DMS53 (cell line): ENCODE measurements at places on chromosomes 11 and 22.

GRCh38 chr22:45916515-45916914, 60.4 kb downstream of the WNT7B start:
- no peak for DNase-seq

DNA sequence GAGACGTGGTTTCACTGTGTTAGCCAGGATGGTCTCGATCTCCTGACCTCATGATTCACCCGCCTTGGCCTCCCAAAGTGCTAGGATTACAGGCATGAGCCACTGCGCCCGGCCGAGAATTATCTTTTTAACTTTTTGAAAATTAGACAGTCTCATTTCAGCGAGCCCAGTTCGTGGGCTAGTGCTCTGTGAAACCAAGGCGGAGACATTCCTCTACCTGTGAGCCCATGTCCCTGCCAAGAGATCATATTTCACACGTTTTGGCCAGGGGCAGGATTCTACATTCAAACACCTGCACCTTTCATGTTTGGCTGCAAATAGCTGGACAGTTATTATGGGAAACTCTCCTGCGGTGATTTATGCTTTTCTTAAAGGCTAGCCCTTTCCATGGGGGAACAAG, 60.3 kb downstream of the IRAG1 start:
- no peak for DNase-seq

DNA sequence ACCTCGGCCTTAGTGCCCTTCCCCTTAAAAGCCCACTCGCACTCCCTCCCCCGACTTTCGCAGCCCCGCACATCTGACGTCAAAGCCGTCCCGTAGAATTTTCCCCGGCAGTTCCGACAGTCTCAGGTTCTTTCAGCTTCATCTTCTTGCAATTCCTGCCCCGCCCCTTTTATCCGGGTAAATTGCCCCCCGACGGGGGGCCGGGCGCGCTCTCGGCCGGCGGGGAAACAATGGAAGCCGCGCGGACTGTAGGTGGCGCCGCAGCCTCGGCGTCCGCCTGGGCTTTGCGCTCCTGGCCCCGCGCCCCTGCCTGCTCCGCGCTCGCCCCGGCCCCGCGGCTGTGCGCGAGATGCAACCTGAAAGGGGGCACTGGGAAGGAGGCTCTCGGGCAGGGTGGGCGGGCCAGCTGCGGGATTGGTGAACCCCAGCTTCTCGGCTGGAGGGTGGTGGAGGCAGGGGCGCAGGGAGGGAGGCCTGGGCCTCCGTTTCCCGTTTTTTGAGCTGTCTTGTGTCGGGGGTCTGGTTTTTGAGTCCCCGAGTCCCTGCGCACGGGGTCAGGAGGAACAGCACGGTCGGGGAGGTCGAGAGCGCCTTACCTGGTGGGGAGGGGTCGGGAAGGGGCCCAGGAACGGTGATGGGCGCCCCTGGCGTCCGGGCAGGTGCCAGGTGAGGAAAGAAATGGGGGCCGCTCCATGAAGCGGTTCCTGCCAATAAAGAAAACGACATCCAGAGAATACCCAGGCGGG, 859 bp upstream of the FGF19 start:
- peak; percentile 54 for DNase-seq

GRCh38 chr11:85096939-85097338, 530.2 kb downstream of the DLG2 start:
- DNase-seq, result no peak

DNA sequence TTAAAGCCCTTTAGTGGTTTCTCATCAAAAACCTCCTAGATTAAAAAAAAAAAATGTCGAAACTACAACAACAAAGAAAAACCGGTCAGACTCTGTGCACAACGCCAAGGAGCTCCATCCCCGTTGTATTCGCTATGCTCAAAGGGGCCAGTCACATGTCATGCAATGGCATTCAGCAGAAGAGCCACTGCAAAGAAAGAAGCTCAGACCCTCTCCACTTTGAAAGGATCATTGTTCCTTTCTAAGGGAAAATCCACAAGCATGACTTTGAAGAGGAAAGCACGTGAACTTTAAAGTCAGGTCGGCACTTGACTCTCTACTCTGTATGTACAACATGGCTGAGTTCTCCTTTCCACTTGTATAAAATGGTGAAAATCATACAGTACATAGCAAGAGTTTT, 655.6 kb downstream of the ETS1 start:
- DNase-seq, result no peak

- no peak for DNase-seq
Measured at GRCh38 chr11:115267871-115268270, 236.3 kb downstream of the CADM1 start.

GRCh38 chr22:49785046-49785521, 42.6 kb downstream of the BRD1 start:
- DNase-seq, result no peak

- no peak for DNase-seq
Measured at GRCh38 chr22:27230189-27230588, 571.4 kb downstream of the MN1 start.

DNA sequence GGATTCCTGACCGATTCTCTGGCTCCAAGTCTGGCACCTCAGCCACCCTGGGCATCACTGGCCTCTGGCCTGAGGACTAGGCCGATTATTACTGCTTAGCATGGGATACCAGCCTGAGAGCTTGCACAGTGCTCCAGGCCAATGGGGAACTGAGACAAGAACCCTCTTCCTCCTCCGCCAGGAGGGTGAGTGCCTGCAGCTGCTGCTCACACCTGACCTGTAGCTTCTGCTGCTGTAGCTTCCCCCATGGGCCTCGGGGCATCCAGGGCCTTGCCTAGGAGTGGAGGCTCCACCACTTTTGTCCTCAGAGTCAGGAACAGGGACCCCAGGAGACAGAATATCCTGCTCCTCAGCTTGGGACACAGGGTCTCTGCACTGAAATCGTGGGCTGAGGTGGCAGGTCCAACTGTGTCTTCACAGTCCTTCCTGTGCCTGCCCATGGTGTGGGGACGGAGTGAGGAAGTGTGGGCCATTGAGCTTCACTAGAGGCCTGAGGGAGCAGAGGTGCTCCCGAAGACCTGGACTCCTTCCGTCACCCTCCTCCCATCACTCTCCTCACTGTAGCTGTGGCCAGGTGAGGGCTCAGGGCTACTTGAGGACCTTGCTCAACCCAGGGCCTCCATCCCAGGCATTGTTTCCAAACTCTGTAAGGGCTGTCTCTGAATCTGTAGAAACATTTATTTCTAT, 103.8 kb downstream of the ZNF280B start:
- no peak for DNase-seq
